ENCODE measurements at places on chromosomes 4 and X. TPM values are rescaled to one million over a fixed set of nuclear protein-coding genes. Genes with fewer than 3 reads are reported as not detected.

The LPAR4 gene
- 1.2 TPM for total RNA-seq

The IL2 gene
- not detected for total RNA-seq

The NPY1R gene
- 112 TPM for total RNA-seq

The SPOCK3 gene
- not detected for total RNA-seq

The SLC34A2 gene
- not detected for total RNA-seq

The XAGE2 gene
- total RNA-seq, result not detected

The ARR3 gene
- not detected for total RNA-seq

The SASH3 gene
- 12.4 TPM for total RNA-seq

The PDS5A gene
- 56.3 TPM for total RNA-seq

The PRKG2 gene
- 0.14 TPM for total RNA-seq
